NCI-H187 (cell line): ENCODE measurements at places on chromosomes 7 and 10.

DNA sequence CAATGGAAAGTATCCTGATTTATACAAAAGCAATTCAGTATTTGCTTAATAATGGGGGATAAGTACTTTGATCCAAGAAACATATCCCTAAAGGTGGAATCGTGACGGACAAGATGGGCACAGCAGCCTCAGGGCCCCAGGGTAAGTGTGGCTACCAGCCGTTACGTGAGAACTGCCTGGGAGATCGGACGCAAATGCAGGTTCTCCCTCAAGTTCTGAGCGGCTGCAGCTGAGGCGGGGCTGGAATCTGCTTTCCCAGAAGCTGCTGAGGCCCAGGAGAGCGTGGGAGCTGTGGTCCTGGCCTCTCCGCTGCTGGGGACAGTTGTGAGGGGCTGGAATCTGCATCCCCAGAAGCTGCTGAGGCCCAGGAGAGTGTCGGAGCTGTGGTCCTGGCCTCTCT, 13.5 kb downstream of the FOXL3 start:
- DNase-seq = no peak

- DNase-seq = no peak
Observed at GRCh38 chr7:73519867-73520672, 2.0 kb downstream of the BAZ1B start.

DNA sequence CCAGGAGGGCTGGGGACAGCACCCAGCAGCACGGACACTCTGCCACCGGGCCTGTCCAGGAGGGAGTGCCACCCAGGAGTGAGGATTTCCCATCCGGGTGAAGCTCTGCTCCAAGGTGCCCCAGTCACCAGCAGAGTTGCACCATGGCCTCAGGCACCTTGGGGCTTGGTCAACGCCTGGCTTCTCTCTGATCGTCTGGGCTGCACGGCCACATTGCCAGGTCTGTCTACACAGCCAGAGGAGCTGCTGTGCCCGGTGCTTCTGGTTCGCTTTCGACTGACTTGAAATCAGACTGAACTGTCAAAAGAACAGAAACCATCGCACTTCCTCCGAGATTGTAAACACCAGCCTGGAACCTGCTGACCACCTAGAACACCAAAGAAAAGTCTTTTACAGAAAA, 12.0 kb downstream of the SHH start:
- no peak for DNase-seq

DNA sequence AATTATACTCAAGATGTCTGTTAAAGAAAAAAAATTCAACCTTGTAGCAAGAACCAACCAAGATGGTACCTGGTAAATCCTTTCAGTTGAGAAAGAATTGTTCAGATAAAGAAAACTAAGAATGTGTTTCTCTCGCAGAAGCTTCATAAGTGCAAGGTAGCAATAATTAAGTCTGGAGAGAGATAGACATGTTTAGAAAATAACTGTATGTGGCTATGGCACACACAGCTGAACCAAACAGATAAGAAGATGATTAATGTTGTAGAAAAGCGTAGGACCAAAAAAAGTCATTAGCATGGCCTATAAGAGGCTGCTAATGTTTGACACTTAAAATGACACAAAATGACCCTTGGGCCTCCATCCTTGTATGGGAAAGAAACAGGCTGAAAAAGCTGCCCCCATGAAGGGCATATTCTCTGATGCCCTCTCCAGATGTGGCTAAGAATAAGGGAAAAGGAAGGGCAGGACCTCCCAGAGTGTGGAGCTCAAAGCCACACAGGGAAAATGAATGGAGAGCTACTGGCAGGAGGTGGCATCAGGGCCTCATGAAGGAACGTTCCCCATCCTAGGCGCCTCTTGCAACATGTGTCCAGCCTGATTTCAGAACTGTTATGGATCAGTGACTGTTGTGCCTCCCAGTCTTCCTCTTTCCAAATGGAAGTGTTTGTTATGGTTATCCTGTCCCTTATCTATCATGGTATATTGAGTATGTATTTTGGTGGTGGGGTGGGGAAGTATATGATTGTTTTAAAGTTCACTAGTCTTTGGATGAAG, 30.7 kb downstream of the TLL2 start:
- no peak for DNase-seq

DNA sequence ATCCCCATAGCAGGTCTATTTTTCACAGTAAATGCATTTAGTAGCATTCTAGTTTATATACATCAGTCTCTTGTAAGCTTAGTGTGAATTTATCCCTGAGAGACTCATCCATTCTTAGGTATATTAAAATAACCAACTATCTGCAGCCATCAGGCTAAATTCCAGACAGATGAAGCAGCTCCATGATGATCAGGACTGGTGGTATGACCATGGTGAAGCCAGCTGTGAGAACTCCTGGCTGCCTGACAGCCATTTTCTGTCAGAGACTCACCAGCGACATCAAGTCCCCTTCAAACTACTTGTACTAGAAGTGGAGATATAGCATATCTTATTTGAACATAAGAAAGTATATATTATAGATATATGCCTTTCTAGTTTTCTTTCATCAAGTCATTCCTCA, 70.3 kb upstream of the GSDME start:
- no peak for DNase-seq

DNA sequence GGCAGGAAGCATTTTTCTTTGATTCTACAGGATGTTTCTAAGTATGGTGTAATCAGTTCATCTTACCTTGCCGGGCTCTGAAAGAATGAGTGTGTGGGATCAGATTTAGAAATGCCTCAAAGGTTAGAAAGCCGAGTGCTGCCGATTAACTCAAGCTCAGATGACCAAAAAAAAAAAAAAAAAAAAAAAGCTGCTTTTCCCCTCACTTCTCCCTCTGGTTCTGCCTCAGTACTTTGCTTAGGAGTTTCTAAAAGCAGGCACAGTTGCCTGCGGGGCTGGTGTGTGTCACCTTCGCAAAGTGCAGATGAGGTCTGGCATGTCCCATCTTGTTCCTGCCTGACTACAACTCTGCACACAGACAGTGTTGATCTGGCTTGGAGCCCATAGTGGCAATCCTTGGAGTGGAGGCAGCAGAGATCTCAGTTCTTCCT, 47.0 kb downstream of the KIAA1217 start:
- DNase-seq = no peak

DNA sequence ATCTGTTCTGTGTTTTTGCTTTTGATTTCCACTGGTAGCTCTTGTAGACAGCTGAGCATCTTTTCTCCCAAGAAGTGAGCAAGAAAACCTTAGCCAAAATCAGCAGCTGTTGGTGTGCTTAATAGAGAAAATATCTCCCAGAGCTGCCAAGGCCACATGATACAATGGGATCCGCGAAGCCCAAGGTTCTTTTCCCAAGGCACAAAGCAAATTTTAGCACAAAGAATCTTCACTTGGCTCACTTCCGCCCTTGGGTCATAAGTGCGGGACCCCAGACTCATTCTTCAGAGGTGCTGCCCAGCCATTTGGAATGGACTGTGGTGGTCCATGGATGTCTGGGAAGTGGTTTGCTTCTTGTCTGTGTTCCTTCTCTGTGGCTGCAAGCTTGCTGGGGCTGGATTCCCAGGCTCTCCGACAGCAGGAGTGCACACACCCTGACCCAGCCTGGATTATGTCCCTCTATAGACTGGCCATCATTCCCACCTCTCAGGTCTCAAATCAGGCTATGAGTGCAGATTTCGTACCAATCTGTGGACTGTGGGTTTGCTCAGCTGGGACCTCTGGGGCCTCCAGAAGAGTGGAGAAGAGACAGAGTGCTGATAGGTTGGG, 93.0 kb upstream of the TMEM72 start:
- no peak for DNase-seq

- DNase-seq = no peak
Observed at GRCh38 chr10:6054884-6055283, 7.3 kb downstream of the IL2RA start.

DNA sequence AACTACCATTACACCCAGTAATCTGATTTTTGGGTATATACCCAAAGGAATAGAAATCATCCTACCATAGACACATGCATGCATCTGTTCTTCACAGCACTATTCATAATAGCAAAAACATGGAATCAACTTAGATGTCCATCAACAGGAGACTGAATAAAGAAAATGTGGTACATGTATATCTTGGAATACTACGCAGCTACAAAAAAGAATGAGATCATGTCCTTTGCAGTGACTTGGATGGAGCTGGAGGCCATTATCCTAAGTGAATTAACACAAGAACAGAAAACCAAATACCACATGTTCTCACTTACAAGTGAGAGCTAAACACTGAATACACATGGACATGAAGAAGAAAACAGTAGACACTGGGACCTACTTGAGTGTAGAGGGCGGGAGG, 254.9 kb downstream of the CACNA2D1 start:
- no peak for DNase-seq

DNA sequence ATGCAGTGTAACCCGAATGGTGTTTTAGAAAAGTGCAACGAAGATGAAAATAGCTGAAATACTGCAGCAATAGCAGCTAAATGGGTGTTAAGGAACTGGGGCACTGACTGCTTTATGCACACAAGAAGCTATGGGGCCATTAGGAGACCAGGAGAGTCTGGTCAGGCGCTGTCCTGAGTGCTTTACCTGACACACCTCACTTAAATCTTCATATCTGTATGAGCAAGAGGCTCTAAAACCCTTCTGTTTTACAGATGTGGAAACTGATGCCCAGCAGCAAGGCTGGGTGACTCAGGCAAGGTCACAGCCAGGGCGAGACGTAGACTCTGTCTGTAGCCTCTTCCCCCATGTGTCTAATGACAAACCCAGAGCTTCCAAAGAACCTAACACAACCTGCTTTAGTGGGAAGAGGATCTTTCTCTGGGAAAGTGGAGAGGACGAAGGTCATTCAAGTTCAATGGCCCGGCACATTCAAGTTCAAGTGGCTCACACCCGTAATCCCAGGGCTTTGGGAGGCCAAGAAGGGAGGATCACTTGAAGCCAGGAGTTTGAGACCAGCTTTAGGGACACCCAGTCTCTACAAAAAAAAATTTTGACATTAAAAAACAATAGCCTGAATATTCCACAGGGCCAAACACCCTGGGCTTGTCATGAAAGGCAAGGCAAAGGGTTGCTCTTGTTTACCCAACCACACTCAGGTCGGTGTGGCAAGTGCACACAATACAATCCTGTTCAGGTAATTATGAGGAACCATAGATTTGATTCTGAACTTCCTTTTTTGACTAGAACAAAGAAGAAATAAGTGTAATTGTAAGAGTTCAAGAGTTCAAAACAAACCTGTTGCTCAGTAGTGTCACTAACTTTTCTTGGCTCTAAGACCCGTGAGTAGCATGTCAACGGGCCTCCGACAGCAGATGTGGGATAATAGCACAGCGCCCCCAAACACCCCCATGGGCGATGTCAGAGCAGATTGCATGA, 53.7 kb upstream of the KLF6 start:
- DNase-seq = no peak

- no peak for DNase-seq
Observed at GRCh38 chr7:104179178-104179577, 28.6 kb downstream of the ORC5 start.

DNA sequence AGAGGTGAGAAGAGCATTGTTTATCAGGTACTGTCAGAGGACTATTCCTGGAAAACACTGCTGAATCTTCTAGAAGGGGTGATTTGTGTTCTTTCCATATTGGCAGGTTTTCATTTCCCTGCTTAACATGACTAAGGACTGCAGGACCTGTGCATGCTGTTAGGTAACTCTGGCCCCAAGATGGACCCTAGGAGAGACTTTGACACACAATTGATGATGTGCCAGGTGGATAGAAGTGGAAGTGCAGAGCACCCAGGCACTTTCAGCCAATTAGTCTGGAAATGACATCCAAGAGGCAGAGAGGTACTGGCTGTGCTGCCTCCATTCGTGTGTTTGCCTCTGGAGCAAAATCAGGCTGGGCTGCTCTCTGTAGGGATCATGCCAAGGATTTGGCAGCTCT, 496.3 kb upstream of the GALNT17 start:
- no peak for DNase-seq

GRCh38 chr7:79930604-79931003, 204.0 kb upstream of the GNAI1 start:
- DNase-seq = no peak

- no peak for DNase-seq
Observed at GRCh38 chr10:61842755-61843497, 58.6 kb upstream of the ARID5B start.

DNA sequence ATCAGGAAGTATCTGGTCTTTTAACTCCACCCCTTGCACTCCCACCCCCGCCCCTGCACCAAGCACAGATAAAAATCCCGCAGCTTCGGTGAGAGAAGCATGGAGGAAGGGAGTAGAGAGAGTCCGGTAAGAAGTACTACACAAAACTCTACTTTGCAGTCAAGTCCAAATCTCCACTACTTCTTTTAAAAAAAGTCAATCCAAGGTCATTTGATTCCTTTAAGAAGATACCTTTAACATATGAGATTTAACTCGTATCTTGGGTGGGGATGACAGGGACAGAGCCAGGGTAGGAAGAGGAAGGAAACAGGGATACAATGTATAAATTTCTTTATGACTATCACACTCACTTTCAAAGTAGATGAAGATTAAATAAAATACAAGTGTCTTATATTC, 132.1 kb downstream of the NRBF2 start:
- DNase-seq = no peak

GRCh38 chr10:117000580-117000979, 4.4 kb downstream of the SHTN1 start:
- DNase-seq = no peak

DNA sequence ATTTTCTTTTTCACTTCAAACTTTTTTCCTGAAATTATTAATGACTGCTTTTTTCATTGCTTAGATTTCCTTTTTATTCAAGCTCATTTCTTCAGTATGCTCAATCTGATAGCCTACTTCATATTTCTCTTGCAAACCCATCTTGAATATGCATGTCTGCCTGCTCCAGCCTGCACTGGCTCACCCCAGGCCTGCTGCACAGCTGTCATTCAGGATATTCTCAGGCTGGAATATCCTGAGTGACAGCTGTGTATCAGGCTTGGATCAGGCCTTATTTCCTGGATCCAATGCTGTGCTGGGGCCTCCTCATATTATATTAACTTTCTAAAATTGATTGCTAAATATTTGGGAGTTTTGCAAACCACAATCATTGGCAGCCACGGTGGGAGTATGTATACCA, 120.2 kb upstream of the TNS3 start:
- no peak for DNase-seq

GRCh38 chr10:42926843-42927242, 144.2 kb downstream of the BMS1 start:
- no peak for DNase-seq

- no peak for DNase-seq
Observed at GRCh38 chr7:96589038-96589437, 120.6 kb downstream of the SEM1 start.
